Stimulated activated CD8-positive, alpha-beta memory T cell treated with anti-CD3 and anti-CD28 coated beads, Interleukin-2, amount 100 ng/mL, for 1 hour (primary cell): ENCODE measurements at places on chromosomes 7 and 10.

DNA sequence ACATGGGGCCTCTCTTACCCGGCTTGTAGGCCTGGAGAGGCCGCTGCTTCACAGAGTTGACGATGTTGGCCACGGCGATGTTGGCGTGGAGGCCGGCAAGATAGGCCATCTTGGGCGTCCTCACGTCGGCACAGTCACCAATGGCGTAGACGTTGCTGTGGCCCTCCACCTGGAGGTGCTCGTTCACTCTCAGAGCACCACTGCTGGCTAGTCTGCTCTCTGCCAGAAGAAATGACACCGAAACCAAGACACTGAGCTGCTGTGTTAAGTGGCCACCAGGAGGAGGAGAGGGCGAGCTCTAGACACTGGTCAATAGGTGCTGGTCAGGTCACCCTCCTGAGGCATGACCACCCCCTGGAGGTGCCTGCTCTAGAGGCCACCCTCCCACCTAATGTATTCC is 17.7 kb downstream of the AIFM2 start:
- DNase-seq = no peak

DNA sequence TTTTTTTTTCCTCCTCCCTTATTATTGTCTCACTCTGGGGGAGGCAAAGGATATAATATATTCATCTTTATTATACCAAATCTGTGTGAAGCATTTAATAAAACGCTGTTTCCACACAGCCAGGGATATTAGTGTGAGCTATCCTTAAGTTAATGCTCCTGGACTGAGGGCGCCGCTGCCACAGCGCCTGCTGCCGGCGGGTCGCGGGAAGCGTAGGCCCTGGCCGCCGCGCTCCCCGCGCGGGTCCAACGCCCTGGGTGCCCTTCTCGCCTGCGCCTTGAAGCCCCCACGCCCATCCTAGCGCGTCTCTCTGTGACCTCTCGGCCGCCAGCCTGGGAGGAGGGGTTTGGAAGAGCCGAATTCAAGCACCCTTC is 9.5 kb upstream of the LBX1 start:
- no peak for DNase-seq

- DNase-seq = no peak
Measured at GRCh38 chr7:76383089-76383944, 24.5 kb upstream of the YWHAG start.

- DNase-seq = no peak
Measured at GRCh38 chr7:88057655-88058054, 123.6 kb downstream of the ADAM22 start.

- no peak for DNase-seq
Measured at GRCh38 chr10:1526436-1527055, 210.8 kb downstream of the ADARB2 start.

DNA sequence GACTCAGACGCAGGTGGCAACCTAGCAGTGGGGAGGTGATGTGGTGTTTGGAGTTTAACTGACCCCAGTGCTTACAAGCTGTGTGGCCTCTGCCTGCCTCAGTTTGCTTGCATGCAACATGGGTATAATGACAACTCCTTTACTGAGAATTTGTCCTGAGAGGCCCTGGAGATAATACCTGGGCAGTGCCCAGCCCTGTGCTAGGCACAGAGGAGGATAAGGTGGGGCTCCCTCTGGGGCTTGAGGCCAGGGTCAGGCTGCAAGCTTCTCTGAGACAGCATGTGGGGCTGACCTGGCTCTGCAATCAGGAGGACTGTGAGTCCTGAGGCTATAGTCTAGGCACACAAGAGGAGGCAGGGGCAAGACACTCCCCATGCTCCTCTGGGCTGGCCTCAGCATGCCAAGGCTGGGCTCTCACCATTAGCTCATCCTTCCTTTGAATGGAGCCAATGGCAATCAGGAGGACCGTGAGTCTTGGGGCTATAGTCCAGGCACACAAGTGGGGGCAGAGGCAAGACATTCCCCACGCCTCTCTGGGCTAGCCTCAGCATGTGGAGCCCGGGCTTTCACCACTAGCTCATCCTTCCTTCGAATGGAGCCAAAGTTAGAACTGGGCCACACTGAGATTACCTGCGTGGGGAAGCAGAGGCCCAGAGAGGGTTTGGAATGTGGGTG is 147.9 kb downstream of the RPS24 start:
- DNase-seq = no peak

DNA sequence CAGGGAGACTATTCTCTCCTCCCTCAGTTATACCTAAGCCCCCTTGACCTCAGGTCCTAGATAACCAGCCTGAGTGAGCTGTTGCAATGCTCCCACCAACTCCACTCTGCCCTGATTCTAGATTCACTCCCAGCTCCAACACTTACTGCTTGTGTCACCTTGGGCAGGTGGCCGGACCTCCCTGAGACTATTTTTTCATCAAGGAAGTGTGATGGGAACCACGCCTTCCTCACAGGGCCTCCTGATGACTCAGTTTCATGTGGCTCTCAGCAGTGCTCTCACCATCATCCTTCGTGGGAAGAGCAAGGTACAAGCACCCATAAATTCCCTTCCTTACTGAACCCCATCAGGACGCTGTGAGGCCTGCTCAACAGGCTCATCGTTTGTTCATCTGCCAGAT is 925.8 kb upstream of the ZNF722 start:
- no peak for DNase-seq
